Fibroblast of the aortic adventitia (primary cell): ENCODE measurements at places on chromosomes 16 and 17. TPM values are rescaled to one million over a fixed set of nuclear protein-coding genes. Genes with fewer than 3 reads are reported as not detected.

- DNase-seq, result peak; percentile 21
These were observed 4.9 kb downstream of the SLC35G3 start for GRCh38 chr17:35189291-35189690.

DNA sequence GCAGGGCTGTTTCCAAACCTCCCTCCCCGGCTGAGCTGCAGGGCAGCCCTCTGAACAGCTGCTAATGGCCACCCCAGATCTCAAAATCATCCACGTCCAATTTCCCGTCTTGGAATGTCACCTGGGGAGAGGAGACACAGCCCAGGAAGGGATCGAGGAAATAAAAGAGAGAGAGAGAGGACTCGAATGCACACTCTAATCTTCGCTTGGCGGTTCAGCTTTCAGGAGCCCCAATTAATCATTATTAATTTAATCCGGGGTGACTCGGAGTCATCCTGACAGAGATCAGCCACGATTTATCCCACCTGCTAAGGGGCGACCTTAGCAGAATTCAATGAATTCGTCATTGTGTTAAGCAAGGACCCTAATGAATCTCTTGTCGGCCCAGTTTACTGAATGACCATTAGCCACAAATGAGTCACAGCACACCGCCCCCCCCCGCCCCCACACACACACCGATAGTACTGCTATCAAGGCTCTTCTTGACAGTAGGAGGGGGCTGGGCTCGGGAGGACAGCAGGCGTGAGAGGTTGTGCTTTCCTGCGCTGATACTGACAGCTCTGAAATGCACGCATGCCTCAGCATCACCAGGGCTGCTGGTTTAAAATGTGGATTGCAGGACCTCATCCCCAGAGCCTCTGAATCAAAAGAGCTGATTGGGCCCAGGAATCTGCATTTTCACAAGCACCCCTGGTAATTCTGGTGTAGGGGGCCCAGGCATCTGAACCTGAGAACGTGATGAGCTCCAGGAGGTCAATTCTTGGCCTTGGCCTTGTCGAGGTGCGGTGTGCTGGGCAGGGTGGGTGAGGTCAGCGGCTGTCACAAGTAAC, 190.0 kb upstream of the CIBAR2 start:
- no peak for DNase-seq

GRCh38 chr16:15521390-15521757, 87.0 kb downstream of the BMERB1 start:
- DNase-seq, result no peak

DNA sequence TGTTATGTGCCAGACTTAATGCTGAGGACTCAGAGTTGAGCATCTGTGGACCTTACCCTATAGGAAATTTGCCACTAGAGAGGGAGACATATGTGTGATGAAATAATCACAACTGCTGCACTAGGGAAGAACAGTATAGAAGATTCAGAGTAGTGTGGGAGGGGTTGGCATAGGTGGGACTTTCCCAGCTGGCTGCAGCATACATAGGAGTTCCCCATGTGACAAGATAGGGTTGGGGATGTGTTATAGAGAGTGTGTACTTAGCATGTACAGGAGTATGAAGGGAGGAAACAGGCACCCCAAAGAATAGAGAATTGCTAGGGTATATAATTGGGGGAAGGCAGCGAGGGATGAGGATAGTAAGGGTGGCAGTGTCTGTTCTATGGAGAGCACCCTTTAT, 2.9 kb downstream of the NUP93 start:
- DNase-seq, result no peak

GRCh38 chr17:6455321-6455705, 11.1 kb downstream of the PIMREG start:
- no peak for DNase-seq

DNA sequence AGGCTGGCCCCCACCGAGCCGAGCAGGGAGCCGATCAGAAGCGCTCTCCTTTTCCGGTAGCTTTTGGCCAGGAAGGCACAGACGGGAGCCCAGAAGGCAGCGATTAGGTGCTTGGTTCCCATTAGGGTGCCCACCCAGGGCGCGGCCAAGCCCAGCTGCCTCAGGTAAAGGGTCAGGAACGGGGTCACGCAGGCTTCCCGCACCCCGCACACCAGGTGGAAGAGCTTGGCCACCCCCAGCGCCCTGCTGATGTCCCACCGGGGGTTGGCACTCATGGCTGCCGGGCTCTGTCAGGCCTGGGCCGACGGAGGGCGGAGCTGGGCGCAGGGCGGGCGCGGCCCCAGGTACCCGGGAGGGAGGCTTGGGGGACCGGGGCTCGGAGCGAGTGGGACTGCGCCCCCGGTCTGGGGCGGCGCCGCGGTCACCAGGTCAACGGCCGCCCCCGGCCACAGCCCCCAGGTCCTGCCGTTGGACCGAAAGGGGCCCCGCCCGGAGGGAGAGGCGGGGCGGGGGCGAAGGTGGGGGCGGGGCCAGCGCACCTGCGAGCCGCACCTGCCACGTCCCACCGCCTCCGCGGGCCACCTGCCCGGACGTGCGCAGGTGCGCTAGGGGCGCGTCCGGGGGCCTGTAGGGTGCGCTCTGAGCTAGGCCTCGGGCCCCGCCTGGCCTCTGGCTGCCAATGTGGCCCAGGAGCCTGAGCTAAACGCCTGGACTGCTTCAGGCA, at the start of gene MFSD6L:
MFSD6L (minus strand) TSS at position 520 of the 724 bp plus-strand sequence; CDS start at position 275, 245 bp downstream.
- no peak for DNase-seq

DNA sequence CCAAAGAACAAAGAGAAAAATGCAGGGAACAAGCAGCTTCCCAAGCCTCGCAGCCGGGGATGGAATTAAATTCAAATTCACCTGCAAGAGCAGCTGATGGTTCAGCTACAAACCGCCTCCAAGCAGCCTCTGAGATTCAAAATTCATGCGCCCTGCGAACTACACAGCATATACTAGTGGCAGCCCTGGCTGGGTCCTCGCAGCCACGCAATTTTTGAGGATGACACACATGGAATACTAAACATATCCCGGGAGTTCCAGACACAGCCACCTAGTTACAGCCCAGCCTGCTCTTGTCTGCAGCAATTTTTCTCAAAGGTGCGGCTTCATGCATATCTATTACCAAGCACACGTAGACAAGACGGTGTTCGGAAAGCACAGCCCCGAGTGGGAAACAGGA, 35.9 kb upstream of the KIFC3 start:
- DNase-seq, result no peak

CHST4 gene
- not detected in 2 replicates for total RNA-seq

KRTAP2-3 gene
- not detected in 2 replicates for total RNA-seq
